ENCODE measurements at places on chromosomes 2 and 18.

- DNase-seq, result no peak
These were observed 11.1 kb upstream of the NTSR2 start for GRCh38 chr2:11680901-11681721.

DNA sequence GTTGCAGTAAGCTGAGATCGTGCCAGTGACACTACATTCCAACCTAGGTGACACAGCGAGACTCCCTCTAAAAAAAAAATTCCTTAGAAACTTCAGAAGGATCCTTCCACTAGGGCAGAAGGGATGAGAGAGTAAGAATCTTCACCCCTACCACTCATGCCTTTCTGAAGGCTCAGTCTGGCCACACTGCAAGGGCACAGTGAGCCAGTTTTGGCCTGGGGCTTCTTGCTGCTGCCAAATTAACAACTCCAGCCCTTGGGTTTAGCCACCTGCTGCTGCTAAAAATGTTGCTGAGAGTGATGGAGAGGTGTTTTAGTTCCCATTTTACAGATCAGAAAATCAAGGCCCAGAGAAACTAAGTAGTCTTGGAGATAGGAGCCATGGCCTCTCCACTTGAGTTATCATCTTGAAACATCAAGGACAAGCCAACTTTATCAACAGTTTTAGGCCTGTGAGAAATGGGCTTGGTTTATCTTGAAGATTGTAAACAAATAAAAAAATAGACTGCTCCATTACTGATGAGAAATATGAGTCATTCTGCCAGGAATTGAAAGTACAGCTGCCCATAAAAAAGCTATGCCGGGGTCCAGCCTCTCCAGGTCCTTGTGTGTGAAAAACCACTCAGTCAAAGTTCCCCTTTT lies 31.9 kb upstream of the CASP8 start:
- no peak for DNase-seq

DNA sequence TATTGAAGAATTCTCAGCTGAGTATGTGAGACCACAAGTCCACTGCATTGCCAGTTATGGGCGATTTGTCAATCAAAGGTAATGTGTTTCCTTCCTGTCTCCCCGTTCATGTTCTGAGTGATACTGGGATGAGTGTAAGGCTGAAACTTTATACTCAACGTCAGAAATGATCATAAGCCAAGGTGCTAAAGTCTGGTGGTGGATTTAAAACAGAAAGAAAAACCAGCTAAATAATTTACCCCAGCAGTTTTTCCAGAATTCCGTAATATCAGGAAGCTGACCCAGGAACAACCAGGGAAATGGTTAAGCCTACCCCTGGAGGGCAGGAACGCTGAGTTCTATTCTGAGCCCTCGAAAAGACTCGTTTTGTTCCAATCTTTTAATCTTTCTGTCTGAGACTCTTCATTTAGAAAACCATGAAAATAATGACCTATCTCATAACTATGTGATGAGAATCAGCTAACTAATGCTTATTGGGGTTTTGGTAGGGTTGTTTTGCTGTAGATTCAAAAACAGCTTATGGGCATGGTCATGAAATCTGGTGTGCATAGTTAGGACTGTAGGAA lies 149.6 kb downstream of the LAMA3 start:
- DNase-seq, result no peak

DNA sequence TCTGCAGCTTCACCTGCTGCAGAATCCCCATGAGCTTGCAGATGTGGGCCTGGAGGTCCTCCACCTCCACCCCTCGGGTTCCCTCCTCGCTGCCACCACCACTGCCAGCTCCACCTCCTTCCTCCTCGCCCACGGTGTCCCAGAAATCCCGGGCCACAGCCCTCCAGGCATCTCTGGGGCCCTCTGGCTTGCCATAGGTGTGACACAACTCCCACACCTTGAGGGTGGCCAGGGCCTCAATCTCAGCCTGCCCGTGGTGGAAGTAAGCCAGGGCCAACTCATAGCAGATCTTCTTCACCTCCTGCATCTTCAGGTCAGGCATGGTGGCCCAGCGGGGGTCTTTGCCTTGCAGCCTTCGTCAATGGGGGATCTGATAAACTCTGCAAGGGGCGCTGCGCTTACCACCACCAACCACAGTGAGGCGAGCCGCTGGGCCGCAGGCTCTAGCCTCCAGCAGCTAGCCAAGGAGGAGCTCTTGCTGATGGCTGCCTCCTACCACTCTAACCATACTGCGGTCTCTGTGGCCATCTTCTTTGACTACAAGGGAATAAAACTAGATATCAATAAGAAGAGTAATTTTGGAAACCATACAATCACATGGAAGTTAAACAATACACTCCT lies 36.1 kb upstream of the ANKRD62 start:
- DNase-seq, result no peak

- no peak for DNase-seq
These were observed 2.4 kb upstream of the MERTK start for GRCh38 chr2:111896024-111896423.

DNA sequence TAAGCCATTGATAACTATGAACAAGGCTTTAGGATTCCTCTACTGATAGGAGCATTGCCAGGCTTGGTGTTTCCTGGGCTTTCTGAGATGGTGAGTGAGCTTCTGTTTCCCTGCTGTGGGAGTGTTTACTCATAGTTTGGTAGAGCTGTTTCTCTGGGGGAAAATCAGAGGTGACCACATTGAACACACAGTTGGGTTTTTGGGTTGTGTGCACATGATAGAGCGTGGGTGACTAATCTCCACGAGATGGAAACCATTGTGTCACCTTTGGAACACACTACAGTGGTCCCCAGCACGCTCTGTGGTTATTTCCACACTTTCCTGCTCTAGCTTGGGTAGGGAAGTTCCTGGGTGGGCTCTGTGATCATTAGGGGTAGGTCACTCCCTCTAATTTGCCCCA lies 5.4 kb downstream of the IL1R1 start:
- no peak for DNase-seq

GRCh38 chr18:8957731-8958130 lies 144.8 kb upstream of the NDUFV2 start:
- no peak for DNase-seq
